ENCODE measurements at places on chromosomes 2 and 18.

- DNase-seq: no peak
Observed at GRCh38 chr2:167551416-167551815, 663.1 kb downstream of the XIRP2 start.

DNA sequence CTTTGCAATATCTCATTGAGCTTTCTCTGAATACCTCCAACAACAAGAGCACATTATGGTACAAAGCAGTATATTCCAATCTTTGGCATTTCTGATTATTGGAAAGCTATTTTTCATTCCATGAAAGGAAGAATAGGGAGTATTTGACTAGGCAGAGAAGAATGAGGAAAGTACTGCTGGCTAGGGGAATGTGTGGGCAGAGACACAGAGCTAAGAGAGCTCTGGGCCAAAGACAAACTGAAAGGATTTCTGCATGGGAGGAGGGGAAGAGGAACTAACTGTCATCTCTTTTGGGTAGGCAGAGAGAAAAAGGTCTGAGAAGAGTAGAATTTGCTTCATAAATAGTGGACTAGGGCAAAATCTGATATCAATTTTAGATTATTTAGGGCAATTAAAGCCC, 150.8 kb downstream of the CCDC85A start:
- no peak for DNase-seq

DNA sequence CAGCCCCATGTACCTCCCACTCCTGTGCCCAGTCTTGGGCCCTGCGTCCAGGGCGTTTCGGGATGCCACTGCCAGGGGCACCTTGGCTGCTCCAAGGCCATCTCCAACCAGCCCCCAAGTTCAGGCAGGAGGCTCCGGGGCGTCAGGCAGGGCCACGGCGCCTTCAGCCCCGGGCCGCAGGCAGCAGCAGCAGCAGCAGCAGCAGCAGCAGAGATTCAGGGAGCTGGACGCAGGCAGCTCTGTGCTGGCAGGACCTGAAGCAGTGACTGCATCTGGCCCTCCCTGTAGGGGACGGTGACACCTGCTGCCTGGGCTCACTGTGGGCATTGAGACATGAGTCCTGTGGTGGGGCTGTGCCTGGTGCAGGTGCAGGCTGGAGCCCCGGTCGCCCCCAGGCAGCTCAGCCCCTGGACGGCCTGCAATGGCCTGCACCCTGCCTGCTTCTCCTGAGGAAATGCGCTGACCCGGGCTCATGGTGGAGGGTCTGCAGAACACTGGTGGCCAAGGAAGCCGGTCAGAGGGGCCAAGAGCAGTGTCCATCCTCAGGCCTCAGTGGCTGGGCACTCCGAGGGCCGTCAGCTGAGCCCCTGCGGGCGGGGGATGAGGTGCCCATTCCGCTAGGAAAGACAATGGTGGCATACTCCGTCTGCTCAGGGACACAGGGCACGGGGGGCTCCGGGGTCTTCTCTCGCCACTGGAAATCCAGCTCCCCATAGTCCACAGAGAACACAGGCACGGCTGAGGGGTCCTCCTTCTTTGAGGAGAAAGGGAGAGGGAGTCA, 8.0 kb downstream of the PDCD1 start:
- DNase-seq: no peak

- DNase-seq: no peak
Observed at GRCh38 chr2:129330504-129330903, 649.0 kb upstream of the RAB6C start.

- DNase-seq: no peak
Observed at GRCh38 chr2:223908304-223908998, 36.7 kb downstream of the WDFY1 start.

- DNase-seq: no peak
Observed at GRCh38 chr2:46143429-46144132, 153.6 kb upstream of the EPAS1 start.

- no peak for DNase-seq
Observed at GRCh38 chr2:11930211-11930761, 183.9 kb downstream of the LPIN1 start.

- DNase-seq: no peak
Observed at GRCh38 chr2:121209014-121209610, 75.9 kb downstream of the TFCP2L1 start.

DNA sequence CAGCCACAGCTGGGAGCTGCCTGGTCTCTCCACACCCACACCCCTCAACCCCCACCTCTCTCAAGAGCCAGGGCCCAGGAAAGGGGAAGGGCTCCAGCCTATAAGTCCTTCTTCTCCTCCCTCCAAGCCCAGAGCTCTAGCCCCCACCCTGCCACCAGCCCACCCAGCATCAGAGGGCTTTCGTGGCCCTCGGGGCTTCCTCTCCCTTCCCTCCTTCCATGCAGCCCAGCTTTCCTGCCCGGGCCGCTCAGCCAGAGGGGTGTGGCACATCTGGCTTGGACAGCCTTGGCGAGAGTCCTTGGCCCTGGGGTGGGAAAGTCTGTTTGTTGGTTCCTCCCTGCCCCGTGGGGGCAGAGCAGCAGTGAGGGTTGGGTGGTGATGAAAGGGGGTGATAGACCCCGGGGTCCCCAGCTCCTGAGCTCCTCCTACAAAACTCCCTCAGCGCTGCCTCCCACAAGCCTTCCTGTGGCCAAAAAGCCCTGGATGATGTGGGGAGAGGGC, 7.0 kb downstream of the TNS1 start:
- DNase-seq: no peak

DNA sequence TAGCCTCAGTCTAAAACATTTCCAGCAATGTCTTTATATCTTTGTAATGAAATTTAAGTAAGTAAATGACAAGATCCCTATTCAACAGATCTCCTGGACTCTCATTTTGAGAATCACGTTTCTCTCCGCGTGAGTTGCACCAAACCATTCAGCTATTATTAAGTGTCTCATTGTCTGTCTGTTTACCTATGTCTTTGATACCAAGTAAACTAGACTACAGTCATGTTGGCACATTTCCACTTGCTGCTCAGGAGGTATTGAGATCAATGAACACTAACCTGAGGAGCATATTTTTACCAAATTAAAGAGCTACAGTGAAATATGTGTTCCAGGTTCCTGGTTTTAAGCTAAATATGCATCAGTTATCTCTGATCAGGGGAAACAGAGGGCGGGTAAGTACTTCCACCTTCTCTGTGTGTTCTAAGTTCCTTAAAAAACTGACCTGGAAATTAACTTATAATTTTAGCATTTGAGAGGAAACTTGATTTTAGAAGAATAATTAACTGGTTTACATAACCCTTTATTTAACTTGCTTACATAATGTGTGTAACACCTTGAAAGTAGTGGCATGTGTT, 125.8 kb downstream of the OSBPL6 start:
- DNase-seq: no peak

DNA sequence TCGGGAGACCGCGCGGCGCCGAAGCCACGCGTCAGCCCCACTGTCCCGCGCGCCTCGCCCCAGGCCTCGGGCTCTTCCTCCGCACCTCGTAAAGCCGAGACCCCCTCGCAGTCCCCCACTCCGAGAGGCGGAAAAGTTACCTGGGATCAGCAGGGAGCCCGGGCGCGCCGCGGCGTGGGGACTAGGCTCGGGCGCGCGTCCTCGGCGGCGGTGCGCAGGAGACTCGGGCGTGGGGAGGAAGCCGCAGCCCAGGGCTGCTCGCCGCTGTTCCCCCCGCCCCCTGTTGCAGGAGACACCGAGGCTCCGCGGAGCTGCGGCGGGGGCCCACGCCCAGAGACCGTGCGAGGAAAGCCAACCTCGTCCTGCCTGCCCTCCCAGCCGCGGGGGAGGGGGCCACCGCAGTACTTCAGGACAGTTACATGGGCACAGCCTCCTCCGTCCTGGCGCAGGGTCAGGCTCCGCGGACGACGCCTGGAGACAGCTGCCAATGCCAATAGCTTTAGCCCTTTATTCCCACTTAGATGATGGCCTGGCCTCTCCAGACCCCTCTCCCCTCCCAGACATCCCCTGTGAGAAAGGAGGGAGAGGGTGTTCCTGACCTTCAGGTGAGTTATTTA, at the start of gene EPB41L3:
Gene EPB41L3, minus strand, starts transcription at position 225 of the 617 bp plus-strand sequence. CDS start 54,814 bp downstream, outside the sequence.
- DNase-seq: no peak

GRCh38 chr2:112782234-112782799, 2.0 kb downstream of the IL1A start:
- DNase-seq: no peak

DNA sequence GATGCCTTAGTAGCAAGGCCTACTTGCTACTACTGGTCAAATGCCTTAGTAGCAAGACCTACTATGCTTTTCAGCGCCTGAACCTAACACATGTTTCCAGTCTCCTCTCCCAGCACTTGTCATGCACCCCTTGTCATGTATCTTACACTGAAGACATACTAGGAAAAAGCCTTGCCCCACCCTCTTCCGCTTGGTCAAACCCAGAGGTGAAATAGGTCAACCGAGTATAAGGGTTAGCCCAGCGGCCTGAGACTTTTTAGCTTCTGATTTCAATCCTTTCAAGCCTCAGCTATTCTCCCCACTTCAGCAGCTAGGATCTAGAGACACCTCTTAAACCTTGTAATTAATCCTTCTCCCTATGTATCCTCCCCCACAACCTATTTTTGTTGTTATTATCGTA, 73.3 kb downstream of the UPP2 start:
- DNase-seq: no peak

DNA sequence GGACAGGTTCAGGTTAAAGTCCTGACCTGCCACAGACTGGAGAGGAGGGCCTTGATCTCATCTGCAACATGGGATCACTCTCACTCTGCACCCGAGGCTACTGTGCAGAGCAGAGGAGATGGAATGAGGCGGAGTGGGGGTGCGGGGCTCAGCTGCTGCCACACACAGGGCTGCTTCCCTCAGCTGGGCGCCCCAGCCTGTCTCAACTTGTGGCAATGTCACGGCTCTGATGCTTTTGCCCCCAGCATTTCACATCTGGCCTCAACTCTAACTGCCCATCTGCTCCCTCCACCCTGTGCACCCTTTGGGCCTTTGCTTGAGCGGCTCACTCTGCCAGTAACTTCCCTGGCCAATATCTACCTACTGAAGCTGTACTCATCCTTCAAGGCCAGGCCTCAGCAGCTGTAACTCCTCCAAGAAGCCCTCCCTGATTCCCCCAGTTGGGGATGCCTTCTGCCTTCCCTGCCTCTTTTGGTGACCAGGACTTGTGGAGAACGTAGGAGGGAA, 70.3 kb downstream of the POLR1A start:
- DNase-seq: no peak

GRCh38 chr2:120246546-120247300, 5.9 kb upstream of the RALB start:
- DNase-seq: no peak

- no peak for DNase-seq
Observed at GRCh38 chr18:66749481-66750035, 145.7 kb upstream of the CDH19 start.

DNA sequence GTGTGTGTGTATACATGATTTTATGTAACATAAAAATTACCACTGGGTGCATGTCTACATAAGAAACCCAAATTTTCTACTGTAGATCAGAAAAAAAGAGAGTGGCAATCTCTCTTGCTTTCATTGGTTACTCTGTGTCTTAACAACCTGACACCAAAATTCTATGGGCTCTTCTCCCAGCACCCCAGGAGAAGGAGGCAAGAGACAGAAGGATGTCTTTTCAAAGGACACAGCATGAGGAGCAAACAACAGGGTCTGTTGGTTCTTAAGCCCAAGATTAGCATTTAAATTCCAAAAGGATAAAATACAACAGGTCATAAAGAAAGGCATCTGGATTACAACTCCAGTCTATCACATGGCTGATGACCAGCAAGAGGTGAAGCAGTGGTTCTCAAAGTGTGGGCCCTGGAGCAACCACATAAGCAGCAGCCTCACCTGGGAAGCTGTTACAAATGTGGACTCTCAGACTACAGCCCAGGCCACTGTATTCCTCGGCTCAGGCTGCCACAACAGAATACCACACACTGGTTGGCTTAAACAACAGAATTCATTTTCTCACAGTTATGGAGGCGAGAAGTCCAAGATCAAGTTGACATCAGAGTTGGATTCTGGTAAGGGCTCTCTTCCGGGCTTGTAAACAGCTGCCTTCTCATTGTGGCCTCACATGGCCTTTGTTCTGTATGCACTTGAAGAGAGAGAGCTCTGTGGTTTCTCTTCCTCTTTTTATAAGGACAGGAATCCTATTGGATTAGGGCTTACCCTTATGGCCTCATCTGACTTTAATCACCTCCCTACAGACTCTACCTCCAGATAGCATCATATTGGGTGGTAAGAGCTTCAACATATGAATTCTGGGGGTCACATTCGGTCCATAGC, 79.8 kb upstream of the RNF152 start:
- no peak for DNase-seq

DNA sequence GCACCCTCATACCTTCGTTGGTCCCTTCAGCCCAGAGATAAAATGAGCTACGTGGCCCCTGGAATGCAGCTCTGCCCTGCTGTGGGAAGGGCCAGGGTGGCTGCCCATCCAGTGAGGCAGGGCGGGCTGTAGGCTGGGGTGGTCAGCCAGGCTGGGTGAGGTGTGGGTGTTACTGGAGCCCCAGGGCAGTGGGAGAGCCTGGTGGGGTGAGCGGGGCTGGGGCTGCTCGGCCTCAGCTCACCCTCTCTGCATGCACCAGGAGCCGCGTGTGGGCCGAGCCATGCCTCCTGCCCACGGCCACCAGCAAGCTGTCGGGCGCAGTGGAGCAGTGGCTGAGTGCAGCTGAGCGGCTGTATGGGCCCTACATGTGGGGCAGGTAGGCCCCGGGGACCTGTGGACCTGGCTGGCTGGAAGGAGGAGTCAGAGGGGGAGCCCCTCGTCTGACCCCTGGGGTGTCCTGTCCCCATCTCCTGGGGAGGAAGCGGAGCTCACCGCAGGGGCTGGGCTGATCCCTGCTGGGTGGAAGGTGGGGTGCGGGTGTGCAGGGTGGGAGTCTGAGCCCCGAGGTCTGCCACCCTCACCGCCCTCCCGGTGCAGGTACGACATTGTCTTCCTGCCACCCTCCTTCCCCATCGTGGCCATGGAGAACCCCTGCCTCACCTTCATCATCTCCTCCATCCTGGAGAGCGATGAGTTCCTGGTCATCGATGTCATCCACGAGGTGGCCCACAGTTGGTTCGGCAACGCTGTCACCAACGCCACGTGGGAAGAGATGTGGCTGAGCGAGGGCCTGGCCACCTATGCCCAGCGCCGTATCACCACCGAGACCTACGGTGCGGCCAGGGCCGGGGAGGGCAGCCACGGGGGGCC, 5.5 kb downstream of the RNPEPL1 start:
- no peak for DNase-seq

- DNase-seq: no peak
Observed at GRCh38 chr2:30300456-30301221, 69.3 kb downstream of the LBH start.

DNA sequence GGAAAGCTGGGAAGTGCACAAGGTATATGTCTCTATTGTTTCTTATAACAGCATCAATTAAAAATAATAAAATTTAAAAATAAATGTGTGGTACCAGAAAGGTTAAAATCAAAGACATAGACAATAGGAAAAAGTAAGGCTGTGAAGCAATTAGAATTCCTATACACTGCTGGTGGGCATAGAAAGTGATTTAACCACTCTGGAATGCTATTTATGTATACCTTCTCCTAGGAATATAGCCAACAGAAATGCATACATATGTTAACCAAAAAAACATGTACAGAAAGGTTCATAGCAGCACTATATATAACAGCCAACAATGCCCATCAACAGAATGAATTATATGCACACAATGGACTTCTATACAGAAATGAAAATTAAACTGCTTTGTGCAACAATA, 43.0 kb downstream of the WDSUB1 start:
- no peak for DNase-seq
